ENCODE measurements at places on chromosomes 3 and 15. TPM values are rescaled to one million over a fixed set of nuclear protein-coding genes. Genes with fewer than 3 reads are reported as not detected.

GP9 gene
- total RNA-seq: not detected

PLCB2 gene
- 55.8 TPM for total RNA-seq

ISLR2 gene
- total RNA-seq: 0.81 TPM

KLHL40 gene
- not detected for total RNA-seq

SLC15A2 gene
- total RNA-seq: 1.4 TPM

TTLL13 gene
- total RNA-seq: not detected

WDR72 gene
- 0.16 TPM for total RNA-seq

DNA sequence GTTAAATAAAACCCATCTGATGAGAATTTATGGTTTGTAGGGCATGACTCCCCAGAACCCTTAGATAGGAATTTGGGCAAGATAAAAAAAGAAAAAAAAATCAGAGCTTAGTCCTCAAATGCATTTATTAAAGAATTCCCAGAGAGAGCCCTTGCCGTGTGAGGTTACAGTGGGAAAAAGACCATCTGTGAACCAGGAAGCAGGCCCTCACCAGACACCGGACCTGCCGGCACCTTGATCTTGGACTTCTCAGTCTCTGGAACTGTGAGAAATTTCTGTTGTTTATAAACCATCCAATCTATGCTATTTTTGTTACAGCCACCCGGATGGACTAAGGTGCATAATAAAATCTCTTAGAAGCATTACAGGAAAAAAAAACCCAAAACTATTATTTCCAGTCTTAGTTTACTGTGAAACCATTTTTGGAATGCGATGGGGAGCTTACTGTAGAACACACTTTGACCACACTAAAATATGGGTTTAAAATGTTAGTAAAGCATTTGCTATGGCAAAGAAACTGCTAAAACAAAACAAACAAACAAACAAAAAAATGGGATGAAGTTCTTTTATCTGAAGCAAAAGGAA is 72.2 kb downstream of the LEKR1 start:
- no peak for DNase-seq
- H3K27ac ChIP-seq: no peak overlapping the region
- no peak overlapping the region for H3K4me3 ChIP-seq
- no peaks in the 10 kb centered on the region for H3K4me1 ChIP-seq

DNA sequence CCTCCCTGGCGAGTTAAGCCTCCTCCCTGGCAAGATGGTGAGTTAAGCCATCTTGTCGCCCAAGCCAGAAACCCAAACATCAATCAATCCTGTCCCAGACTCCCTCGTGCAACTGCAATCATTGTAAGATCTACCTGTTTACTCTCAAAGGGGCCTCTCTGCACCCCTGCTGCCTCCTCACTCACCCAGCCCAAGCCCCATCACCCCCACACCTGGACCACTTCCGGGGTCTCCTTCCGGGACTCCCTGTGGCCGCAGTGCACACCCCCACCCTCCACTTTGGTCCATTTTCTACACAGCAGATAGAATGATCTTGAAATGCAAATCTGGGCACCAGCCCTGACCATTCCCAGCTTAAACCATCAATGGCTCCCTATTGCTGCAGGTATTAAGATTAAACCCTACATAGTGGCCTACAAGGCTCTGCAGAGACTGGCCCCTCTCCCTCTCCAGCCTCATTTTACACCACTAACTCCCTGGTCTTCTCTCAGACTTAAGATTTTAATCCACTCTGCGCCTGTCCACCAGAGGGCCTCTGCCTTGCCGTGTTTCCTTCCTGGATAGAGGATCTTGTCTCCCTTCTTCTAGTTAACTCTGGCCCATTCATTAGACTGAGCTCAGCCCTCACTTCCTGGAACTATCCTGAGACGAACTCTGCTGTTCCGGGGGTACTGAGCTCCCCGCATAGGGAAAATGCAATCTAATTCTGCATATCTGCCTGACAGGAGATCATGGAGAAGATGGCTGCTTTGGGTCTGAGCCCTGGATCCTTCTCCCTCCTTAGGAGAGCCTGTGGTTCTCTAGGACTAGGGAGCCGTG is 41.9 kb upstream of the SLC6A1 start:
- no peaks in the 10 kb centered on the region for H3K36me3 ChIP-seq
- no peak overlapping the region for H3K27ac ChIP-seq
- no peak for DNase-seq
- no peaks in the 10 kb centered on the region for H3K27me3 ChIP-seq
- H3K4me1 ChIP-seq: no peaks in the 10 kb centered on the region

- H3K27ac ChIP-seq: no peak overlapping the region
- H3K4me3 ChIP-seq: no peak overlapping the region
- DNase-seq: no peak
- H3K4me1 ChIP-seq: no peaks in the 10 kb centered on the region
- no peaks in the 10 kb centered on the region for H3K36me3 ChIP-seq
Observed at GRCh38 chr3:51221959-51222358, 163.1 kb upstream of the MANF start.

DNA sequence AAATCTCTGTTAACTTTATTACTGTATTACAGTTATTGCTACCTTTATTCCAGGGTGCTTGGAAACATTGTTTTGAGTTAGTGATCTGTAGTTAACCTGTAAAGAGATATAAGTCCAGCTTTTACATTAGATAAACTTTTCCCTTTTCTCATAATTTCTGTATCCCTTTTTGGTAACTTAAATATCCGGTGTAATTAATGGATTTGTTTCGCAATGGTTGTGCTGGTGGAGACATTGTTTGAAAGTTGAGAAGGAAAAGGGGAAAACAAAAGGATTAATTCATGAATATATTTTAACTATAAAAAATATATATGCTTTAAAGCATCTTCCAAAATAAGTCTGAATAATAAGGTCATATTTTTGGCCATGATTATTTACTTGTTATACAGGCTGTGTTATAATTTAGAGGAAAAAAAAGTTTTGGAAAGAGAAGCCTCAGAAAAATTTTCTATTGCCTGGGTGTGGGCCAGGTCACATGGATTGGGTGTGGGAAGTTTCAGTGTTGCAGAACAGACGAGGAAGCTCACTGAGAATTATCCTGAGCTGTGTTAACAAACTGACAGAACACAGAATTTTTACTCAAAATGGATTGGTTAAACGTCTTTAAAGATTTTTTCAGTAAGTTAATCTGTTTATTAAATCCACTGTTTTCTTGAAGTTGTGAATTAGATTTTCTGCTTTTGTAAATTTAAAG is 27.7 kb upstream of the IL20RB start:
- H3K27me3 ChIP-seq: no peaks in the 10 kb centered on the region
- no peak overlapping the region for H3K27ac ChIP-seq
- no peaks in the 10 kb centered on the region for H3K4me1 ChIP-seq
- DNase-seq: peak; percentile 69
- H3K36me3 ChIP-seq: no peaks in the 10 kb centered on the region
- H3K4me3 ChIP-seq: no peak overlapping the region

- H3K4me3 ChIP-seq: no peak overlapping the region
- H3K36me3 ChIP-seq: no peaks in the 10 kb centered on the region
- H3K4me1 ChIP-seq: no peaks in the 10 kb centered on the region
Observed at GRCh38 chr15:92231461-92231860, 162.2 kb upstream of the ST8SIA2 start.

DNA sequence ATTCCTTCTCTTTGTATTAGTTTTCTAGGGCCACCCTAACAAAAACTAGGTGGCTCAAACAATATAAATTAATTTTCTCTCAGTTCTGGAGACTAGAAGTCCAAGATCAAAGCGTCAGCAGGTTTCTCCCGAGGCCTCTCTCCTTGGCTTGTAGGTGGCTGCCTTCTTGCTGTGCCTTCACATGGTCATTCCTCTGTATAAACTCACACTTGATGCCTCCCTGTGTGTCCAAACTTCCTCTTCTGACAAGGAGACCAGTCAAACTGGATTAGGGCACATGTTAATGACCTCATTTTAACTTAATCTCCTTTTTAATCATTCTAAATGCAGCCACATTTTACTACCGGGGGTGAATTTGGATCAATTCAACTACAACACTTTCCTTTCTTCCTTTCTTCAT is 691.1 kb downstream of the DIPK2A start:
- DNase-seq: no peak
- no peak overlapping the region for H3K27ac ChIP-seq
- H3K4me3 ChIP-seq: no peak overlapping the region
- no peaks in the 10 kb centered on the region for H3K4me1 ChIP-seq
- H3K36me3 ChIP-seq: no peaks in the 10 kb centered on the region

GRCh38 chr15:60898896-60899295 is 330.2 kb downstream of the RORA start:
- H3K4me1 ChIP-seq: no peaks in the 10 kb centered on the region
- no peak overlapping the region for H3K4me3 ChIP-seq
- DNase-seq: no peak
- no peak overlapping the region for H3K27ac ChIP-seq

DNA sequence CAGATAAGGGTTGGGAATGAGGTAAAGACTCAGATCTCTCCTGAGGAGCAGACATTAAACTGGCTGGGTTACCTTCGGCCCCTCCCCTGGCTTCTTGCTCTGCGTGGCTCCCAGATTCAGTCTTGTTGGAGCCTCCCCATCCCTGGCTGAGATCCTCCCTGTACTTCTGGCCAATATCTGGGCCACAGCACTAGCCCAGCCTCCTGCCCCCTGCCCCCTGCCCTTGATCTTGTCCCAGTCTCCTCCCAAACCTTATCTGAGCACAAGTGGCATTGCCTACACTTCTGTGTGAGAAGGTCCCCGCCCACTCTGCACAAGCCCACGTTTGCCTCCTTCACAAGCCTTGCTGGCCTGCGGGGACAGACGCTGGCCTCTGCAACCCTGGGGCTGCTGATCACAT is 16.8 kb downstream of the PLA2G4F start:
- H3K27me3 ChIP-seq: no peaks in the 10 kb centered on the region
- H3K4me3 ChIP-seq: no peak overlapping the region
- no peak overlapping the region for H3K27ac ChIP-seq
- no peak for DNase-seq

- no peaks in the 10 kb centered on the region for H3K27me3 ChIP-seq
- H3K4me1 ChIP-seq: no peaks in the 10 kb centered on the region
- no peak for DNase-seq
- H3K36me3 ChIP-seq: no peaks in the 10 kb centered on the region
Observed at GRCh38 chr3:9942164-9942563, 8.5 kb downstream of the CRELD1 start.

DNA sequence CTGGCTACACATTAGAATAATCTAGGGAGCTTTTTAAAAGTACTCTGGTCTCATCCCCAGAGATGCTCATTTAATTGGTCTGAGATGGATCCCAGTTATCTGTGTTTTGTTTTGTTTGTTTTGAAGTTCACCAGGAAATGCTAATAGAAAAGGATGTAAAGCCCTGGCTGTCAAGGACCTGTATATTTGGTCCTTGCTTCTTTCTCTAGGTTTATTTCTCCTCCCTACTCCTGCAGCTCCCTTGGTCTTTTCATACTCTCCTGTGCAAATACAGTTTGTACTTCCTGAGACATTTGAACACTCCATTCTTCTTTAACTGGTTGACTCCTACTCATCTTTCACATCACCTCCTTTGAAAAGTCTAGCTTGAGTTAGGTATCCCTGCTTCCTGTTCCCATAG is 3.3 kb downstream of the PIK3CA start:
- peaks cover 11% of the 10 kb centered on the region for H3K4me1 ChIP-seq
- H3K27ac ChIP-seq: no peak overlapping the region
- DNase-seq: no peak

DNA sequence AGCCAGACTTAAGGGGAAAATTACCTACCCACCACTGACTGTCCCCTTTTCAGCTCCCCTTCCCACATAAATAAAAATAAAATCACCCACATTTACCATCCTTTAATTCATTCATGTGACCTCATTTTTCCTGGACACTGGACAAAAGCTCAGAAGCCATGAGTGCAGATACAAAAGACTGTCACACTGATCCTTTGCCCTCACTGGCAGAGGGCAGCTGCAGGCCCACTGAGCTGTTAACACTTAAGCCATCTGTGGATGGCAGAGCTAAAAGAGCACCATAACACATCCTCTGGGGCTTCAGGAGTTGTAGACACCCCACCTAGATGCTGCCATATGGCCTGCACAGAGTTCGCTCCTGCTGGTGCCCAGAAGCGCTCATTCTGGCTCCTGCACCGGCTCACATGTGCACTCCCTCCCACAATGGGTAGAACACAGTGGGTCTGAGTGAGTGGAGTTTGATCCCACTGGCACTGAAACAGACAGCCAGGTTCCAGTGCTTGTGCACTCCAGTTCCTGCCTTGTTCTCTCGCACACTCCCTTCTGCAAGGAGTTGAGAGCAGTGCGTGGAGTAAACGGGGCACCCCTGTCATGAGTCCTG is 38.8 kb downstream of the EDC3 start:
- no peak overlapping the region for H3K27ac ChIP-seq
- H3K4me3 ChIP-seq: no peak overlapping the region
- H3K27me3 ChIP-seq: no peaks in the 10 kb centered on the region
- DNase-seq: no peak
